ENCODE measurements at places on chromosomes 12 and 14. TPM values are rescaled to one million over a fixed set of nuclear protein-coding genes. Genes with fewer than 3 reads are reported as not detected.

Gene PTPRR
- polyA plus RNA-seq, result 0.60 TPM

Gene IKBIP
- polyA plus RNA-seq, result 25.0 TPM

Gene PROX2
- polyA plus RNA-seq, result 4.3 TPM

Gene GLIPR1L2
- 2.6 TPM for polyA plus RNA-seq

Gene TXNRD1
- 65.8 TPM for polyA plus RNA-seq

Gene TAS2R30
- polyA plus RNA-seq, result 0.52 TPM

Gene NID2
- polyA plus RNA-seq, result 109 TPM

Gene SLCO1B3
- polyA plus RNA-seq, result not detected

Gene TMEM120B
- polyA plus RNA-seq, result 11.9 TPM

Gene E2F7
- polyA plus RNA-seq, result 12.2 TPM

Gene PZP
- 0.55 TPM for polyA plus RNA-seq

Gene RERGL
- polyA plus RNA-seq, result 10.5 TPM

Gene CMA1
- 0.42 TPM for polyA plus RNA-seq

Gene MANSC4
- polyA plus RNA-seq, result 0.95 TPM

Gene KCNC2
- polyA plus RNA-seq, result 0.55 TPM

Gene CLEC4A
- 3.5 TPM for polyA plus RNA-seq

Gene SERPINA9
- not detected for polyA plus RNA-seq

Gene STRAP
- polyA plus RNA-seq, result 189 TPM

Gene PRKD1
- polyA plus RNA-seq, result 34.7 TPM

Gene ABCD2
- 0.10 TPM for polyA plus RNA-seq

Gene LRRC10
- 0.08 TPM for polyA plus RNA-seq

Gene STAT2
- polyA plus RNA-seq, result 153 TPM

Gene TMEM253
- polyA plus RNA-seq, result 1.3 TPM

Gene TPH2
- polyA plus RNA-seq, result 0.10 TPM

Measured in left kidney (tissue), 8 donors.